Heart right ventricle (tissue), 16 donors: ENCODE measurements at places on chromosomes 2 and 18. TPM values are rescaled to one million over a fixed set of nuclear protein-coding genes. Genes with fewer than 3 reads are reported as not detected.

DNA sequence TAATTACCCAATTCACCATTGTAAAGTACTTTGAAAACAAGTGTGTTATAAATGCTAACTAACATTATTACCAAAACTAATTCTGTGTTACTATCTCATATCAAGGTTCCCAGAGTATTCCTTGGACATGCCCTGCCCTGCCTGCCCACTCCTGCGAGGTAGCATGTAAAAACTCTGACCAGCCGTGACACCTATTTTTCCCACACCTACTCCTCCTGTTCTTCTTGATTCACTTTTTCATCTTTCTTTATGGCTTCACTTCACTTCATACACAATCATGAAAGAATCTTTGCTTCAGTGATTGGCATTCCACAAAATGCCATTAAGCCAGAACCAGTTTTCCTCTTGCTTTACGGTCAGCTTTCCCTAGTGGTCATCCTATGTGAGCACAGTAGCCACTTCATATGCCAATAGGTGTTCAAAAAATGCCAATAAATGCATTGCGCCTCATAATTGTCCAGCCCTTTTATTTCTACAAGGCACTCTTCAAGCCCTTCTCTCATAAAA is 42.6 kb upstream of the SETBP1 start:
- no peaks in the 10 kb centered on the region for H3K36me3 ChIP-seq
- DNase-seq, result no peak
- H3K4me3 ChIP-seq, result no peak overlapping the region
- H3K27me3 ChIP-seq, result no peaks in the 10 kb centered on the region

ARHGEF4 gene
- total RNA-seq, result 4.4 TPM

GRCh38 chr18:6722690-6723089 is 6.8 kb upstream of the ARHGAP28 start:
- H3K4me1 ChIP-seq, result no peaks in the 10 kb centered on the region
- H3K36me3 ChIP-seq, result no peaks in the 10 kb centered on the region
- H3K4me3 ChIP-seq, result no peak overlapping the region
- H3K27ac ChIP-seq, result no peak overlapping the region
- DNase-seq, result no peak

DNA sequence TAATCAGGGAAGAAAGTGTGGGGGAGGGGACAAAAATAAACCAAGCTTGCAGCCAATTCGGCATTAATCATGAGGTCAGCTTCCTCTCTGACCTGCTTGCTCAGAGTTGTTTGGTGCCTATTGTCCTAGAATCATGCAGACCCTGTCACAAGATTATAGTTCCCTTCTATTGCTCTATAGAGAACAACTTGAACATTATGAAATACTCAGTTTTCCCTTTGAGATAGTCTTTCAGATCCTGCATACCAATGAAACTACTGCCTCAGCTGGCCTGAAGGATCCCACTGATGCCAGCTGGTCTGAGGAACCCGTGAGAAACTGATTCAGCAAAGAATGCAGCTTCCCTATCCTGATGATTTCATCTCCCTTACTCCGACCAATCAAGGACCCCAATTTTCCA is 955 bp upstream of the BBS5 start:
- no peaks in the 10 kb centered on the region for H3K27me3 ChIP-seq
- no peak overlapping the region for H3K4me3 ChIP-seq
- H3K36me3 ChIP-seq, result no peaks in the 10 kb centered on the region
- no peak overlapping the region for H3K27ac ChIP-seq
- H3K4me1 ChIP-seq, result peaks cover 15% of the 10 kb centered on the region

- no peak for DNase-seq
- no peak overlapping the region for H3K27ac ChIP-seq
These were observed 16.1 kb upstream of the CREB1 start for GRCh38 chr2:207513551-207514257.

DNA sequence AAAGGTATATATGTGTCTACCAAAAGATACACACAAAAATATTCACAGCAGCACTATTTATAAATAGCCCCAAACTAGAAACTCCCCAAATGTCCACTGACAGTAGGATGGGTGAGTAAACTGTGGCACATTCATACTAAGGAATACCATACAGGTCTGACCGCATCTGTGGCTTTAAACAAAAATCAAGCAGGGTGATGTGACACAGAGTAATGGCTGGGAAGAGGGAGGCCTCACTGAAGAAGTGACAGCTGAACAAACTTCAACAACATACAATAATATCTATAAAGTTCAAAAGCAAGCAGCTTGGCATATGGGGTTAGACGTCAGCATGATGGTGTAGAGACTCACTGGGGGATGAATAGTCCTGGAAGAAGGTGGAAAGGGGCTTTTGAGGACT is 115.1 kb upstream of the PPP1CB start:
- peaks cover 37% of the 10 kb centered on the region for H3K4me1 ChIP-seq
- H3K4me3 ChIP-seq, result no peak overlapping the region
- no peaks in the 10 kb centered on the region for H3K36me3 ChIP-seq
- H3K27ac ChIP-seq, result peak overlapping the region; percentile 74
- no peaks in the 10 kb centered on the region for H3K27me3 ChIP-seq

ETAA1 gene
- 5.7 TPM for total RNA-seq

RIT2 gene
- not detected for total RNA-seq

GRCh38 chr18:26827581-26827980 is 37.9 kb downstream of the AQP4 start:
- H3K4me3 ChIP-seq, result no peak overlapping the region
- H3K4me1 ChIP-seq, result no peaks in the 10 kb centered on the region
- no peak for DNase-seq

DNA sequence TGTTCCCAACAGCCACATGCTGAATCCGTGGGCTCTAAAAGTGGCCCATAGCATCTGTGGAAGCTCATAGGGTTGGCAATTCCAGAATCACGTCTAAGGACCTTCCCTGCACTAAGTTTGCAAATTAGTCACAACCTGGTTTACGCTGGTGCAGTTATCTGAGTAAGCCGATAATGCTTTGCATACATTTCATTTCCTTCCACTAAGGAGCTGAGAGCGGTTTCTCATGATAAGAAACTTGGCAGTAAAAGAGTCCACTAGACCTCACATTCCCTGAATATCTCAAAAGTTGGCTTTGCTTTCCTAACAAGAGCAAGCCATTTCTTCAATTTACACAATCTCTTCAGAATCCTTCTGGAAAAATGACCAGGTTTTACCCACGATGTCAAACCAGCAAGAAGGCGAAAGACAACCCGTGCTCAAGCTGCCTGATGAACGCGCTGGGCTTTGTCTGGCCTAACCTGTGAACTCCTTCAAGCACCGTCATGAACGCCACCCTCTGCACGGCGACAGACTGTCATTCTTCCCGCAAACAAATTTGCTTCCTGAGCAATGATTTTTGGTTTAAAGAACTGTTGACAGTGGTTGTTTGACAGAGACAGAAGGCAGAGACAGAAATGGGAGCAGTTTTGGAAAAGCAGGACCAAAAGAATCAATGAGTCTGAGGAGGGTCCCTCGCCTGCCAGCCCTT is 73.0 kb upstream of the COPS8 start:
- H3K4me1 ChIP-seq, result no peaks in the 10 kb centered on the region
- H3K27me3 ChIP-seq, result no peaks in the 10 kb centered on the region
- H3K27ac ChIP-seq, result no peak overlapping the region
- H3K4me3 ChIP-seq, result no peak overlapping the region
- H3K36me3 ChIP-seq, result no peaks in the 10 kb centered on the region
- no peak for DNase-seq

- no peak overlapping the region for H3K27ac ChIP-seq
- H3K4me1 ChIP-seq, result no peaks in the 10 kb centered on the region
- no peak for DNase-seq
- H3K4me3 ChIP-seq, result no peak overlapping the region
- H3K27me3 ChIP-seq, result no peaks in the 10 kb centered on the region
- H3K36me3 ChIP-seq, result no peaks in the 10 kb centered on the region
These were observed 7.5 kb downstream of the TRABD2A start for GRCh38 chr2:84873350-84873749.
